HL-60 (cell line): ENCODE measurements at places on chromosomes 7 and 10.

- DNase-seq = no peak
Observed at GRCh38 chr10:2111965-2112364, 374.6 kb upstream of the ADARB2 start.

DNA sequence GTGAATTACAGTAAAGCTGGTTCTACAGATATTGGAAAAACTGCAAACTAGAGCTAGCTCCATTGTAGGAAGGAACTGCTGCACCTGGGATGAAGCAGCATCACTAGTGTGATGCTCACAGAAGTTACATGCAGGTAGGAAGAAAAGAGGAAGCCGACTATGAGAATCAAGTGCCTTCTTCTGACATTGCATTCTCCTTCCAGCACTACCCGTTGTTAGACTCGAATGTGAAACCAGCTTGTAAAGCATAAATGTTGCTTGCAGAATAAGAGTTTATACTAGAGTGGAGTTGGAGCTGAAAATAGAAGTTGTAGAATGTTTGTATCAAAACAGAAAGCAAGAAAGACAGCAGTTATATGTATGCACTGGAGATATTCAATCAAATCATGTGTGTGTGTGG, 49.9 kb downstream of the TRIM24 start:
- DNase-seq = no peak

GRCh38 chr7:8154272-8154671, 107.7 kb downstream of the ICA1 start:
- DNase-seq = no peak

DNA sequence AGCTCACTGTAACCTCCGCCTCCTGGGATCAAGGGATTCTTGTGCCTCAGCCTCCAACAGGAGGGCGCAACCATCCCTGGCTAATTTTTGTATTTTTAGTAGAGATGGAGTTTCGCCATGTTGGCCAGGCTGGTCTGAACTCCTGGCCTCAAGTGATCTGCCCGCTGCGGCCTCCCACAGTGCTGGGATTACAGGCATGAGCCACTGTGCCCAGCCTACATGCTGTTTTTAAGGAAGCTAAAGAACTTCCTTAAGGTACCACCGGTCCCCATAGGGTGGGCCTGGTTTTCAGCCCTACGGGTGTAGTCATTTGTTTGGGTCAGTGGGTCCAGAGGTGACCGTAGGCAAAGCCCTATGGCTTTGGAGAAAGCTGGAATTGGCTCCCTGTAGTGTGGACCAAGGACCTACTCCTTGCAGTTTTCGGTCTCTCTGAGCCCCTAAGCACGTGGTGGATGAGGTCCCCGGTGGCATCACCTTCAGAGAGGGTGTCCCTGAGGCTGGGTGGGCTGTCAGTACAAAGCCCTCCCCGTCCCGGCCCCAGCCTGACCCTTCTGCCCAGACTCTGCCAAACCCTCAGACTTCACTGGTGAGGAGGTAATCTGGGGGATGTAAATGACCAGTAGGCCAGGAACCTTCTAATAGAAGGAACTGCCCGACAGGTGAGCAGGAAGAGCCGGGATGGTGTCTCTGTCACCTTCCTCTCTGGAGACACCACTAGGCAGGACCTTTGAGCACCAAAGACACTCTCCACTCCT, 30.5 kb downstream of the ANXA11 start:
- no peak for DNase-seq

GRCh38 chr7:82124445-82124844, 319.1 kb downstream of the CACNA2D1 start:
- no peak for DNase-seq

DNA sequence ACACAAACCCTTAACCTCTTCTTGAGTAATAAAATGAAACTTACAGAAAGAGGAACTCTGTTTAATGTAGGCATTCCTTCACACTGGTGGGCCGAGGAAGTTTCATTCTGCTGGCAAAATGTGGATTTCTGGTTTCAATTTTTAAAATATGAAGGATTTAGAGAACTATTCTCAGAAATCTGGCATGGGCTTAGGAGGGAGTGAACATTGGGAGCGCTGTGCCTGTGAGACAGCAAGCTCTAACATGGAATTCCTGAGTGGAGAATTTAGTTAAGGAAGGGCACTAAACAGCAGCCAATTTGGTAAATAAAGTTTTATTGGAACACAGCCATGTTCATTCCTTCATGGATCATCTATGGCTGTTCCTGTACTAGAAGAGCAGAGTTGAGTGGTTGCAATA, 751.8 kb upstream of the IGFBP3 start:
- DNase-seq = no peak

DNA sequence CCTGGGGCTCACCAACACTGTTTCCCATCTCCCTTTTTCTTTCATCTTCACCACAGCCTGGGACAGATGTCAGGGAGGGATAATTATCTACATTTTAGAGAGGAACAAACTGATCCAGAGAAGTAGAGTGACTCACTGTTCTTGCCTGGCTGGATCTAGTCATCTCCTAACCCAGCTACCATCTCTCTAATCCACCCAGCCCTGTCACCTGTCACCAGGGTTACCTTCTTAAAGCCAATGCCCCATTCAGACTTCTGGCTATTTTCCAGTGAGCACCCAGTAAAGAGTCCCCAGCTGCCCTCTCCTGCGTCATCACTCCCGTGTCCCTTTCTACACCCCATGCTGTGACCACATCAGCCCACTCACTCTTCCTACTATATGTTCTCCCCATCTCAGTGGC, 68.4 kb upstream of the DUSP5 start:
- DNase-seq = no peak

GRCh38 chr7:137454246-137454724, 110.8 kb upstream of the PTN start:
- DNase-seq = no peak

GRCh38 chr7:27940341-27940740, 200.4 kb downstream of the TAX1BP1 start:
- DNase-seq = no peak
